ENCODE measurements at places on chromosomes 3 and 15.

- no peak for DNase-seq
Observed at GRCh38 chr15:80788536-80788935, 9.4 kb downstream of the CEMIP start.

GRCh38 chr15:23083115-23083514, 43.7 kb upstream of the TUBGCP5 start:
- no peak for DNase-seq

- DNase-seq = no peak
Observed at GRCh38 chr3:56986347-56986746, 74.1 kb upstream of the SPATA12 start.

DNA sequence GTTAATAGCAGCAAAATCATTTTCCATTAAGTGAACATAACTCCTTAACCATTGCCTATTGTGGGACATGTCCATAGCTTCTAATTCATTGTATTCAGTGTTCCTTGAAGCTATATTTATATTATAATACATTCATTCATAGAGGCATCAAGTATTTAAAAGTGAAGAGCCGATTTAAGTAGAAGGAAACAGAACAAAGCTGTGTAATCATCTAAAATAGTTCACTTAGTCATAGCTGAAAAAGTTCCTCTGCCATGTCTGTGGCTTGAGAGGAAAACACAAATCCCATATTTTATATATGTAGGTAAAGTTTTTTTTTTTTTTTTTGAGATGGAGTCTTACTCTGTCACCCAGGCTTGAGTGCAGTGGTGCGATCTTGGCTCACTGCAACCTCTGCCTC, 54.5 kb downstream of the TMEM108 start:
- DNase-seq = no peak

DNA sequence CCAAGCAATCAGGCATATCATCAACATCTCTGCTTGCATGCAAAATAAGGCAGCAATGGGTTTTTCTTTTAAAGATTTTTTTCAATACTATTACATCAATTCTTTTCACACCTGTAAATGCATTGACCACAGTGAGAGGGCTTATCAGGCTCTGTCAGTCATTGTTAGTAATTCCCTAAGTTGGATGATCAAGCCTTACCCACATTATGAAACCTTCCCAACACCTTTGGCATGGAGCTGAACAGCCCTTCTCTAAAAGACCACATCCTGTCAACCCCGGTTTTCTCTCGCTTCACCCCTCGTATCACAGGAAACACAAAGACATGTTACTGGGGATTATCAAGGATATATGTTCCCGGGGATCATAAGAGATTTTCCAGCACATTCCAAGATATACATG, 135.2 kb upstream of the SLC24A5 start:
- DNase-seq = no peak

- DNase-seq = no peak
Observed at GRCh38 chr15:22239806-22240180, 159.5 kb downstream of the OR4M2 start.

DNA sequence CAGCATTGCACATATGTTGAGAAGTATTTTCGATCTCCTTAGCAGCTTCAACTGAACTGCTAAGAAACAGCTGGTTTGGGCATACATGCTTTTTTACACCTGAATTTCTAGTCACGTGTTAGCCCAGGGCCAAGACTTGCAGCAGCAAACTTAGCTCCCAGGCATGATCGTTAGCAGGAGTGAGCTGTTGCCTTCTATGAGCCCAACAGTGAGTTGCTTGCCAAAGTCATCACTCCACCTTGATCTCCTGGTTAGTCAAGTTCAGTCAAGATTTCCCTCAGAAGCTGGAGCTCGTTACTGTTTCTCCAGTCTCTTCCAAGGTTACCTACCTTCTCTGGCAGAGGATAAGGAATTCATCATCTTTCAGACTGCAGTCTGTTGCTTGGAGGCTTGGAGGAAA, 100.4 kb upstream of the SEMA6D start:
- no peak for DNase-seq
